Muscle of leg (tissue), 16 donors: ENCODE measurements at places on chromosomes 3 and 15. TPM values are rescaled to one million over a fixed set of nuclear protein-coding genes. Genes with fewer than 3 reads are reported as not detected.

The EPB42 gene
- 3.2 TPM for polyA plus RNA-seq

The DPPA2 gene
- not detected for polyA plus RNA-seq

The LRTM1 gene
- 86.2 TPM for polyA plus RNA-seq

The UCN2 gene
- 0.09 TPM for polyA plus RNA-seq

The PARP15 gene
- 4.2 TPM for polyA plus RNA-seq

The TNIK gene
- 26.1 TPM for polyA plus RNA-seq

The ST3GAL6 gene
- 5.1 TPM for polyA plus RNA-seq
